ENCODE measurements at places on chromosomes 4 and X.

DNA sequence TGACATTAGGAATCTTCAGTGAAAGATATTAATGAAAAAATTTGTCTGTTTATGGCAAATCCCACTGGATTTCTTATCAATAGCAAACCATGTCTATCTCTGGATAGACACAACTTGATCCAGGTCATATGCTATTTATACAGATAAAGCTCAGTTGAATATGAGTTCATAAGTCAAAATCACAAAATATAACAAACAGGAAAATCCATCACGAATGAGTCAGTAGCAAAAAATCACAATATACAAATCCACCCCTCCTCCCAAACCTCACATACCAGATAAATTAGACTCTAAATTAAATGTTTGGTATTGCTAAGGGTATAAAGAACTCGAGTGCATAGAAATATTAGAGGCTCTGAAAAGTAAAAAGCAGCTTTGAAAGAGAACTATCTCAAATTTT, 420.5 kb downstream of the TLL1 start:
- no peak for DNase-seq

DNA sequence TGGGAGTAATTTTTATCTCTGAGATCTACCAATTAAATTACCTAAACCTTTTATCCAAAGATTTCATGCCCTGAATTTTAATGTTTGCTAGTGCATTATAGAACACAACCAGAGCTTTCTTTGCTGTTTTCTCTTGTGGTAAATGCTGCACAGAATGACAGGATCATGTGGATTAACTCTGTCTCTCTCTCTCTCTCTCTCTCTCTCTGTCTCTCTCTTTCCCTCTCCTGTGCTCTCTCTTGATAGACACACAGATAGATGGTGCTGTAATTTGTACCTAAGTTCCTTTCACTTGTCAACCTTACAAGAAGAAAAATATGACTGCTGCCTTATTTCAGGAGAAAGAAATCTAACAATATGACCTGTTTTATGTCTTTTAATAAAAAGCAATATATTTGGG, 211.2 kb upstream of the WDFY3 start:
- no peak for DNase-seq

- DNase-seq, result no peak
These were observed 18.5 kb upstream of the PRRG1 start for GRCh38 chrX:37330642-37331041.

GRCh38 chrX:100768679-100769338, 36.9 kb upstream of the SYTL4 start:
- peak; percentile 22 for DNase-seq

DNA sequence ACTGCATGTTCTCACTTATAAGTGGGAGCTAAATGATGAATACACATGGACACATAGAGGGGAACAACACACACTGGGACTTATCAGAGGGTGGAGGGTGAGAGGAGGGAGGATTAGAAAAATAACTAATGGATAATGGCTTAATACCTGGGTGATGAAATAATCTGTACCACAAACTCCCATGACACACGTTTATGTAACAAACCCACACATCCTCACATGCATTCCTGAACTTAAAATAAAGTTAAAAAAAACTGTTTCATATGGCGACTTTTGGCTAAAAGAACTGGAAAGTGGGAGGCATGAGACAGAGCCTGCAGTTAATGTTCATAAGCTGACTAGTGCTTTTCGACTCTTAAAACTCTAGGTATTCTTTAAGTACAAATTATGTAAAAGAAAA, 98.9 kb upstream of the NPFFR2 start:
- DNase-seq, result no peak

GRCh38 chr4:6758728-6759127, 23.8 kb upstream of the KIAA0232 start:
- DNase-seq, result no peak

DNA sequence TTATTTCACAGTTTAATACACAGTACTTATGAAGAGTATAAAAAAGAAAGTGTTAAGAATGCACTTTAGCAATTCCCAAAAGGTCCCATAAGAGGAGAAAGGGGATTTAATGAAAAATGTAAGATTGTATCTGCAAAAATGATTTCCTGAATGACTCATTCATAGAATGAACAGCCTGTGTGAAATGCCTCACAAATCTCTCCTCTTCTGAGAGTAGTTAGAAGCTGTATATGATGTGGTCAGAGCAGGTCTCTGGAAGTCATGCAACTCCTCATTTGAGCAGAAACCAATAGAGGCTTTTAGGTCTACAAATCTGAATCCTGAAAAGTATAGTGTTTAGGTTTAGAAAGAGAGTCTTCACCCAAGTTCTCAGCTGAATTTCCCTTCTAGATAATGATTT, 381.3 kb upstream of the INTU start:
- DNase-seq, result no peak

DNA sequence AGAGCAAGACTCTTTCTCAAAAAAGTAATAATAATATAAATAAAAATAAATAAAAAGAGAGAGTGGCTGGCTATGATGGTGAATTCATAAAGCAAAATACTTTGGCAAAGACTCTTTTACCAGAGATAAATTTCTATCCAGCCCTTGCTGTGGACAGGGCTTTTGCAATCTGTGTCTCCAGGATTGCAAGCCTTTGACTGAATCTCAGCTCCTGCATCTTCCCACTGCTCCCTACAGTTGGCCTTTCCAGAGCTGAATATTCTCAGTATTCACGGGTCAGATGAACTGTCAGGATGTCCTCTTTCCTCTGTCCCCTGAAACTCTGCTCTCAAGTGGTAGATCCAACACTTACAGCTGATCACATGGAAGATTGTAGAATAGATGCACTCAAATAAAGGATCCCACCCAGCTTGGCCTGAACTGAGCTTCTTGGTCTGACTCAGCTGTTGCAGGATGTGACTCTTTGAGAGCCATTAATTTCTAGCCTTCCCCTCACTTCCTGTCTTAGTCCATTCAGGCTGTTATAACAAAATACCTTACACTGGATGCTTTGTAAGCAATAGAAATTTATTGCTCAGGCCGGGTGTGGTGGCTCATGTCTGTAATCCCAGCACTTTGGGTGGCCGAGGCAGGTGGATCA, 123.4 kb upstream of the GUCY1A1 start:
- no peak for DNase-seq

GRCh38 chr4:161256172-161256571, 907.6 kb downstream of the FSTL5 start:
- no peak for DNase-seq

DNA sequence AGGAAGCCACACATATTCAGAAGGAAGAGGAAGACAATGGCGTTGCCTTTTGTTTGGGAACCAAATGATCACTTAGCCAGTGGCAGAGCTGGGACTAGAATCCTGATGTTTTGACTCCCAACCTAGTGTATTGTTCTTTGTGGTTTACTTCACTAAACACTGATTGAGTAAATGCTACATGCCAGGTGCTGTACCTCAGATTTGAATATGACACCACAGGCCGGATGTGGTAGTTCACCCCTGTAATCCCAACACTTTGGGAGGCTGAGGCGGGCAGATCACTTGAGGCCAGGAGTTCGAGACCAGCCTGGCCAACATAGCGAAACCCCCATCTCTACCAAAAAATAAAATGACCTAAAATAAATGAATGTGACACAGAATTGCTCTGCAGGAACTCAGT, 8.4 kb downstream of the NDUFA1 start:
- DNase-seq, result no peak

DNA sequence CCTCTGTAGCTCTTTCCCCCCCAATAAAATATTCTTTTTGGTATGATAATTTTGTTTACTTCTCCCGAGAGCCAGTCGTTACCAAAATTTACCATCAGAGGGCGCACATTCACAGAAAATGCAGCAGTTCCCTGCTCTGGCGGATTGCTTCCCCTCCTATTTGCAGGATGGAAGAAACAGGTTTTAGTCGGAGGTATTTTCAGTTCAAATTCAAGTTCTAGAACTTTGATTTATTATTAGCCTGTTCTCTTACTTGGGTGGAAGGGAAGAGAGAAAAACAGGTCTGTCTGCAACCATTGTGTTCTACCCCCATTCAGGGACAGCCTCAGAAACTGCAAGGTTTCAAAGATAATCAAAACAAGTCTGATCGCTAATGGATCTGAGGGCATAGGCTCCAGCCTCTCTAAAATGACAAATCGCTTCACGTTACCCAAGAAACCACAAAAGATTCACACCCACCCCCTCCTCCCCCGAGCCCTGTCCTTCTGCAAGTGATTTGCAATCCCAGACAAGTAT, 263.8 kb upstream of the RPS6KA3 start:
- peak; percentile 34 for DNase-seq

GRCh38 chr4:10354225-10354624, 103.0 kb downstream of the ZNF518B start:
- DNase-seq, result no peak

- DNase-seq, result no peak
These were observed 2.7 kb downstream of the ABCD1 start for GRCh38 chrX:153727123-153727931.

- no peak for DNase-seq
These were observed 341.0 kb downstream of the NAP1L3 start for GRCh38 chrX:93332329-93332728.

- DNase-seq, result no peak
These were observed 31.6 kb downstream of the RNF4 start for GRCh38 chr4:2500547-2500946.

DNA sequence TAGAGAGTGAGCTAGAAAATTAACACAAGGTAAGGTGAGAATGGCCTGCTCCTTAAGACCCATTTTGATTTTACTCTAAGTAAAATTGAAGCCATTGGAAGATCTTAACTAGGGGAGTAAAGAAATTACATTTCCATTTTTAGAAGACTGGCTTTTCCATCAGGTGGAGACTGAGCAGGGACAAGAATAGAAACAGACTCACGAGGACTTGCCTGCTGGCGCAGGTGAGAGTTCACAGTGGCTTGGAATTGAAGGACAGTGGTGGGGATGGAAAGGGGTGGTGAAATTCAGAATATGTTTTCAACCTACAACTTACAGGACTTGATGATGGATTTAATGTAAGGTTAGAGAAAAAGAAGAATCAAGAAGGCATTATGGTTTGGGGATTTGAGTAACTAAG, 427.4 kb downstream of the INPP4B start:
- no peak for DNase-seq

- no peak for DNase-seq
These were observed 76.0 kb upstream of the KIT start for GRCh38 chr4:54581807-54582206.
